ENCODE measurements at places on chromosomes 4 and X. TPM values are rescaled to one million over a fixed set of nuclear protein-coding genes. Genes with fewer than 3 reads are reported as not detected.

Gene EMCN
- polyA plus RNA-seq = 6.0 TPM

Gene CYLC1
- under 0.01 TPM for polyA plus RNA-seq

Gene CORIN
- 0.78 TPM for polyA plus RNA-seq

Gene ITIH6
- not detected for polyA plus RNA-seq

Gene ADH1C
- polyA plus RNA-seq = 3.3 TPM

Gene GJB1
- 0.11 TPM for polyA plus RNA-seq

Gene XAGE2
- polyA plus RNA-seq = 0.18 TPM

Gene PAGE2B
- 1.2 TPM for polyA plus RNA-seq

Gene SSX3
- not detected for polyA plus RNA-seq

Gene ODAPH
- polyA plus RNA-seq = 0.21 TPM

Gene NAA11
- 0.02 TPM for polyA plus RNA-seq

Gene MAGEA2B
- polyA plus RNA-seq = not detected

Gene TMPRSS11D
- 1.3 TPM for polyA plus RNA-seq

Gene USP17L20
- polyA plus RNA-seq = not detected

Gene USP27X
- polyA plus RNA-seq = 2.9 TPM

Gene ATOH1
- polyA plus RNA-seq = 0.32 TPM

Gene RBBP7
- polyA plus RNA-seq = 167 TPM

Gene RTL9
- 0.05 TPM for polyA plus RNA-seq

Gene HPF1
- polyA plus RNA-seq = 29.1 TPM

Gene SHISA3
- 0.71 TPM for polyA plus RNA-seq

Gene MAP7D2
- polyA plus RNA-seq = 4.4 TPM

Gene SLC9B1
- polyA plus RNA-seq = 2.4 TPM

Gene OTUD4
- polyA plus RNA-seq = 18.8 TPM
